ENCODE measurements at places on chromosomes 6 and 20. TPM values are rescaled to one million over a fixed set of nuclear protein-coding genes. Genes with fewer than 3 reads are reported as not detected.

- no peak for DNase-seq
Observed at GRCh38 chr6:142953373-142954273, 8.6 kb upstream of the HIVEP2 start.

GRCh38 chr6:150527100-150527499 is 72.6 kb upstream of the PLEKHG1 start:
- peak; percentile 50 for DNase-seq

- no peak for DNase-seq
Observed at GRCh38 chr6:169893624-169894023, 142.2 kb downstream of the ERMARD start.

GRCh38 chr6:74879234-74879633 is 326.6 kb downstream of the COL12A1 start:
- DNase-seq, result peak; percentile 78

- no peak for DNase-seq
Observed at GRCh38 chr6:21087188-21087587, 506.4 kb upstream of the SOX4 start.

The ACTL10 gene
- total RNA-seq, result 1.4 TPM

DNA sequence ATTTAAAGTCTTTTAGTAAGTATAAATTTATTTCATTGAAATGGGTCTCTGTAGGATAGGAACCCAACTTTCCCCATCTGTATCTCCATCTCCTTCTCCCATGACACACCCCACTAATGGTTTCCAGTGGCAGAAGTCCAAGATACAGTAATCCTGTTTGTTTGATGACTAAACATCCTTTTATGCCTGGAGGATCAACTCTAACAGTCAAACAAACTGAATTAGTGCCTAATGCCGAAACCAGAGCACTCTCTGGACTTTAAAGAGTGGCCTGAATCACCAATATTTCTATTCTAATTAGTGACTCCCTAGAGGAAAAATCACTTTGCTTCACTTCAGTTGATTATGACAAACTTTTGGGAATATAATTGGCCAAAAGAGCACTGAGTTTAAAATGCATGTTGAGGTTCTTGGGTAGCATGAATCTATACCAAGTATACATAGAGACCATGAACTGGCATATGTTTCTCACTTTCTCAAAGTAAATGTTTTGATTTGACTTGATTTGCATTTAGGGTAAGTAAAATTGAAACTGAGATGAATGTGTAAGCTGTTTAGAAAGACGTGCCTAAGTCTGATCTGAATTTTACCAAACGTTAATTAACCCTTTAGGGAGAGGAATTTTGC is 776.4 kb upstream of the NRSN1 start:
- DNase-seq, result peak; percentile 84

The SMLR1 gene
- total RNA-seq, result not detected

- peak; percentile 9 for DNase-seq
Observed at GRCh38 chr6:42627674-42628073, 63.8 kb downstream of the UBR2 start.

The PAK5 gene
- total RNA-seq, result 0.19 TPM

DNA sequence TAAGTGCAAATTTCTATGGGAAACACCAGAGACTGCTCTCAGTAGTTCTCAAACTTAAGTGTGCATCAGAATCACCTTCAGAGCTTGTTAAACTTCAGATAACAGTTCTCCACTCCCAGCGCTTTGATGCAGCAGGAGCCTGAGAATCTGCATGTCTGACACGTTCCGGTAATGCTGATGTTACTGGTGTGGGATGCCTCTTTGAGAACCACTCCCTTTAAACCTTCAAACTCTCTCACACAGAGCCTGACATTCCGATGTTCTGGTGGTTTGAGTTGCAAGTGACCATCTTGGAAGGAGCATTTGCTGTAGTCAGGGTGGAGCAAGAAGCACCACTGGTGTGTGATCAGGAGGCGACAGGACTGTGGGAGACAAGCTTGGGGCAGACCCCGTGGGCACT is 57.9 kb downstream of the OTOR start:
- DNase-seq, result no peak

DNA sequence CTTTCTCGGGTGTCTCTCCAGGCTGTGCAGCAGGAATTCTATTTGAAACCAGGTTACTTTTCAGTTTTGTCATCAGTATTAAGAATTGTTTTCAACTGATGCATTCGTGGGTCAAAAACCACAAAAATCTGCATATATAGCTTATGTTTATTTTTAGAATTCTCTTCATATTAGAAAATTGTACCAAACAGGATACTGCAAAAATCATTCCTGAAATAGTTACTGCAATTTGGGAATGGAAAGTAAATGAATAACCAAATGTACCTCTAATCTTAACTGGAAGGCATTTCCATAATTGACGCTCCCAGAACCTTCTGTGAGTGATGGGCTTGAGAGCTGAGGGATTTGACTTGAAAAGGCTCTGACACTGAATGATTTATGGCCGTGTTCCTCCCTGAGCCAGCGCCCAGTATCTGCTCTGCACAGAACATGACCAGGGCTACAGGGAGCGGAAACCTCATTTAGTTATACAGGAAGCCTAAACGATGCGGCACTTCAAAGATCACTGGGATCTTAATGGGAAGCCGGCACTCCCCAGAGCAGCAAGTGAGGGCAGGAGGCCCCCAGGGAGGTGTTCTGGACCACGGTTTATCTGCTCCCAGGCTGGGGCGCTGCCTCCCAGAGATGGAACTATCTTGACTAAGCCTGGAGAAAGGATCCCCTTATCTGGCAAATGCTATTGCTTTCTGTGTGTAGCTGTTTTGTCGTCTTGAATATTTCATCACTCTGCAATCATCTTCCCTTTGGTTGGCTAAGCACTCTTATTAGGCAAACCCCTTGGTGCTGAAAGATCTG is 446.0 kb downstream of the QKI start:
- peak; percentile 71 for DNase-seq

DNA sequence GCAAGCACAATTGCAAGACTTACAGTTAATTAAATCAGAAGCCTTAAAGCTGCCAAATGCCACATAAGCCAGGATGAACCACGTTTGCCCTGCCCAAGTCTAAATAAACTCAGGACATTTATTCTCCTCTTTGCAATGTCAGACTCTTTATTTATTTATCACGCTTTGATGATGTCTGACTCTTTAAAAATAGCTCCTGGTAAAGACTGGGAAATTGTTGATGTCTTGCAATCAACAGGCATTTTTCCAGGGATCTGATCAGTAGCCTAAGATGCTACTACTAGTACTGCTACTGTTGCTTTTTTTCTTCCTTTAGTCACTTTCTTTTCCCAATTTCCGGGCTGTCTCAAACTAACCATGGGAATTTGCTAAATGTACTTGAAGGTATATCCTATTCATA is 365.8 kb upstream of the MARCKS start:
- DNase-seq, result no peak

The HSPA12B gene
- not detected for total RNA-seq

GRCh38 chr6:42147138-42147562 is 4.7 kb upstream of the C6orf132 start:
- peak; percentile 11 for DNase-seq

The CRIP3 gene
- not detected for total RNA-seq

GRCh38 chr6:155472886-155473285 is 17.2 kb upstream of the NOX3 start:
- DNase-seq, result peak; percentile 70

GRCh38 chr20:5766085-5766764 is 16.0 kb downstream of the SHLD1 start:
- DNase-seq, result no peak

- DNase-seq, result no peak
Observed at GRCh38 chr6:31309641-31310040, 37.7 kb upstream of the HLA-C start.

The CLPSL2 gene
- total RNA-seq, result not detected

- DNase-seq, result no peak
Observed at GRCh38 chr6:2141644-2142290, 103.6 kb downstream of the GMDS start.

The PTPRT gene
- 0.25 TPM for total RNA-seq

GRCh38 chr6:89597988-89598387 is 40.6 kb downstream of the LYRM2 start:
- DNase-seq, result peak; percentile 12

DNA sequence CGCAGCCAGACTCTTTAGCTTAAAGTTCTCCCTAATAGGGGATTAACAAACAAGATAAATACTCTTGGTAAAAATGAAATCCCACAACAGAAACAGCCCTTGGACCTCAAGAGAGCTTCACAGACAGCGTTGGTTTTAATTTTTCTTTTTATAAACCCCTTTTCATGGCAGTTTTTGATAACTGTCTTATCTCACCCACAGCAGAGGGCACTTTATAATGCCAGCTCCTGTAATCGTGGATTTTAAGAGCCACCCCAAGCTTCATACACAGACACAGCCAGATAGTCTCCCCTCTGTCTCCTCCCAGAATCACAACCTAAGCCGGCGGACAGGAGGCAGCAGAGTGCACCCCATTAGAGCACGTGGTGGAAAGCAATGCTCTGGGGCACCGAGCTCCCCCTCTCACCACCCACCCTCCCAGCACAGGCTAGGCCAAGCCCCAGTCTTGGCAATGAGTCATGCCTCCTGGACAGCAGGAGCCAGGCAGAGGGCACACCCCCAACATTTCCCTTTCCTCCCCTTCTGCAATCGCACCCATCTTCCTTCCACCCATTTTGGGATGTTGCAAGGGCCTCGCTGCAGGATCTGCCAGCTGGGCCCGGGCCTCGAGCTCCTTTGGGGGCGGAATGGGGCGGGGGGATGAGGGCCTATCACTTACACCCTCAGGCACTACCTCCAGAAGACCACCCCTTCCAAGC is 2.4 kb downstream of the JAG1 start:
- DNase-seq, result peak; percentile 76

The SLC17A3 gene
- not detected for total RNA-seq
